ENCODE measurements at places on chromosomes 6 and 20.

DNA sequence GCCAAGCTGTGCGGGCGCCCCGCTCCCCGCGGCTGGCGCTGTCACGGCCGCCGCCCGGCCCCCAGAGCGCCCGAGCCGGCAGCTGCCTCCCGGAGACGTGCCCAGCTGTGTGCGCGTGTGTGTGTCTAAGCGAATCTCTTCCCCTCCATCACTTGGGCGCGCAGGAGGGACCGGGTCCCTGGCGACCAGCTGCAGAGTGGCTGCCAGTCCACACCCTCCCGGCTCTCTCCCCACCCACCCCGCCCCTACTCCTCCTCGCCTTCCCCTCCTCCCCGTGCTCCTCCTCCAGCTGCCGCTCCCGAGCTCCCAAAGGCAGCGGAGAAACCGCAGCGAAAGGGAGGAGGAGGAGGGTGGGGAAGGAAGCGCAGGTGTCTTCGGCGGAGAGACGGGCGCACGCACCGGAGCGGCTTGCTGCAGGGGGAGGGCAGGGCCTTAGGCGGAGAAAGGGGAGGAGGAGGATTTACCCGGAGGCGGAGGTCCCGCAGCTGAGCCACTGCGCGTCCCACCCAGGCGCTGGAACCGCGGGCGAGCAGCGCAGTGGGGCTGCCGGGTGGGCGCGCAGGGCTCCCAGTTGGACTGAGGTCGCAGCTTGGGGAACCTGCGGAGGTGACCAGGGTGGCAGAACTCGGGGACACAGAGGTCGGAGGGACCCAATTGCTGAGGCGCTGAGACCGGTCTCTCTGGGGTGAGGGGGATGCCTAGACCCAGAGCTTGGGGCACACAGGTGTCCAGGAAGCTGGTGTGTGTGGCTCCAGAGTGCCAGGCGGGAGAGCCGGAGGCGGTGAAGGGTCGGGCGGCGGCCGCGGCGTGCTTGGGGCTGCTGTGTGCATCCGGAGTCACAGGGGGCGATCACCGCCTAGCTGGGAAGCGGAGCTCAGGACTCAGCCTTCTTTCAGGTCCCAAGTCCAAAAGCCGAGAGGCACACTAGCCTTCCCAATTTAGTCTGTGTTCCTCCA is at the start of gene HS3ST5:
Gene HS3ST5 (minus strand): TSS at position 198 of the 956 bp plus-strand sequence. CDS start 280,178 bp downstream, outside the sequence.
- peak; percentile 85 for DNase-seq

DNA sequence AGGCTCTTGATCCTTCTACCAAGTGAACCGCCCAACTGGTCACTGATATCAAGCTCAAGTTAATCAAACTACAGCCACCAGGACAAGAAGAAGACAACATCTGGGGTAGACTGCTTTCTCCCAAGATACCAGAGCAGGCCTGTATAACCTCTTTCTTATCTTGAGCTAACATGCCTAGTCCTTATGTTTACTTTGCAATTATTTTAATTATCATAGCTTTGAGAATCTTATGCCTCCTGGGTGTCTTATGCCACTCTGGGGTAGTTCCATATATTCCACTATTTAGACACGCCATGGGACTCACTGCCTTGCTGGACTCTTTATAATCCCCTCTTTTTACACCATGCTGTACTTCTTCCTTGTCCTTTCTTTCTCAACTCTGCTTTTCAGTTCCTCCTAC is 41.5 kb upstream of the ECI2 start:
- no peak for DNase-seq

- DNase-seq = no peak
Observed at GRCh38 chr6:3948866-3949265, 99.7 kb downstream of the FAM50B start.

DNA sequence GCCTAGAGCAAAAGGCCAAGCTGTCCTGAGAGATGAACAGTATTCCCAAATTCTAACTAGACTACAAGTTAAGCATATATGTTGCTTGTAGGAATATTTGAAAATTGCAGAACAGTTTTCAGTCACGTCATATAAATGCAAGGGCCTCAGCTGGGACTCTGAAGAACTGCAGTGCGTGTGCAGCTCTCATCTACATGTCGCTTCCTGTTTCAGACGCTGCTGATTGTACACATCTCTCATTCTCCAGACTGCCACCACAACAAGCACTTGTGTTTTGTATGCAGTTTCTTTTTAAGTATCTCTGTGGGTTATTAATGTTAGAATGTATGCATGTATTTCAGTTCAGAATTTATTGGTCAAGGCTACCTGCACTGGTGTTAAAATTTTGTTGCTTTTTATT is 119.7 kb downstream of the MAP3K4 start:
- no peak for DNase-seq

DNA sequence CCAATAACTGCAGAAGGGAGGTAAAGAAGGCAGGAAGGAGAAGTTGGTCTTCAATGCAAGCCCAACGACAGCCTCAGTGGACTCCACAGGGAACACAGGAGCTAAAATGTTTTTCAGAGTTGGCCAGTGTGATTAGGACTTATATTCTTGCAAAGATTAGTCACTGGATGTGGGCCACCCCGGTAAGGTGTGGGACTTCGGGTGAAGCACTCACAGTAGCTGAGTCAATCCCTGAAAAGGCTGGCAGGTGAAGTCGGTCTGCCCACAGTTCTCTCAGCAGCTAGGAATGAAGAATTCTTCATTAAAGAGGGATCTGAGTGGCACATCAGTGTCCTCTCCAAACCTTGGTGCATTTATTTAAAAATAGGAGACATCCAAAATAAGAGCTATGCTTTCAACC is 94.8 kb downstream of the KLHL32 start:
- no peak for DNase-seq

GRCh38 chr6:44576132-44576631 is 188.7 kb downstream of the CDC5L start:
- DNase-seq = no peak

- DNase-seq = no peak
Observed at GRCh38 chr6:156045401-156046267, 590.0 kb upstream of the NOX3 start.

DNA sequence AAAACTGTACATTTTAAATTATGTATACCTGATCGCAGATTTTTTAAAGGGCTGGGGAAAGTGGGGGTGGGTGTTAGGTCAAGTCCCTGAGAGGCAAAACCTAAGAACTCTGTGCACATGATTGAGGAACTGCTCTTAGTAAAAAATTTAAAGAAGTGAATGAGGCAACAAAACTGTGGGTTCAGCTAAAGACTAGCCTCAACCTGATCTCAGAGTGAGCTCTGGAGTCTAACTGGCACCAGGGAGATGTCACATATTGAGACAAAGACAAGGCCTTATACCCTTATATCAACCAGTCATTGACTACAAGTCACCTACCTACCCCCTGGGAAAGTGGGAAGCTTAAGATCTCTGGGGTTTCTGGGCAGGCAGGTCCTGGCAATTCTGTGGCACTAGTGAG is 27.4 kb upstream of the RUNX2 start:
- DNase-seq = no peak

DNA sequence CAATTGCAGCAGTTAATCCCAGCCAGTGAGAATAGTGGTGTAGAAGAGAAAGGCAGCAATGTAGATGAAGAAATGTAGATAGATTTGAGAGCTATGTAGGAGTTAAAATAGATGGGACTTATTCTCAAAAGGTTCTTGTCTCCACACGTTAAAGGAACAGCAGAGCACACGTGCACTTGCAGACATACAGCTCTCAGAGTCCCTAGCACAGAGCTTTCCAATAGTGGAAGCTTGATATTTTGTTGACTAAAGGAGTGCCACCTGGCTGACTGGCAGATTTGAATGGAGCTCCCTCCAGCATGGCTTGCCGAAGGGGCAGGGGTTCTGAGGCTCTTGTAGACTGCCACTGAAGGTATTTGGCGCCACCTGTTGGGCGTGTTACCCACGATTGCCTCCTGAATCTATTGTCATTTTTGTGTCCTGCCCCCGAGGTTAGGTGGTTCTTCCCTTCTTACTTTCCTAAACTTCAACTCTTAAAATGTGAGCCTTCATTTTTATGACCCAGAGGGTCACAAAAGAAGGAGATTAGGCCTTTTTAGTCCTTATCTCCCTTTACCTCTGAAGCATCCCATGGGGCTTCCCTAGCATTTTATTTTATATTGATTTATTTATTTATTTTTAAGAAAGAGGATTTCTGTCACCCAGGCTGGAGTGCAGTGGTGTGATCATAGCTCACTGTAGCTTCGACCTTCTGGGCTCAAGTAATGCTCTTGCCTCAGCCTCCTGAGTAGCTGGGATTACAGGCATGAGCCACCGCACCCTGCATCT is 16.4 kb downstream of the BRD2 start:
- DNase-seq = peak; percentile 87

- DNase-seq = no peak
Observed at GRCh38 chr6:148521158-148521557, 178.5 kb downstream of the SASH1 start.

DNA sequence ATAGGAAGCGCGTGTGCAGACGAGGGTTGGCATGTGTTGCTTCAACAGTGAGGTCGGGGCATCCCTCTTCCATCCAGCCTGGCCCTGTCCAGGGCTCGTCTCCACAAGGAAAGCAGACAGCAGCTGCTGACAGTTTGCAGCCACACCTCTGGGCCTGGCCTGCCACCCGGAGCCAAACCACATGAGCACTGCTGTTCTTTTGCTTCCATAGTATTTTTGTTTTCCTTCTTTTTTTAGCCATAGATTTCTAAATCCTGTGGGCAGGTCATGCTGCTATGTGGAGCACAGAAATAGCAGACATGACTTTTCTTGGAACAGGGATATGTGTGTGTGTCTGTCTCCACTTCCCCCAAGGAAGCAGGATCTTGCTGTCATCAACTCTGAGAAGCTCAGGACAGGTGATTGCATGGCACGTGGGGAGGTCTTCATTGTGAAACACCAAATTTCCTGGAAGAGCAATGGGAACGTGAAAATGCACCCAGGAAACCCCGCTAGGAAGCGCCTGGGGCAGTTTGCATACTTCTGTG is 167.4 kb downstream of the DTNBP1 start:
- no peak for DNase-seq

- no peak for DNase-seq
Observed at GRCh38 chr6:87482366-87482765, 9.6 kb downstream of the SLC35A1 start.

GRCh38 chr20:49671433-49671832 is 42.2 kb downstream of the B4GALT5 start:
- DNase-seq = no peak

DNA sequence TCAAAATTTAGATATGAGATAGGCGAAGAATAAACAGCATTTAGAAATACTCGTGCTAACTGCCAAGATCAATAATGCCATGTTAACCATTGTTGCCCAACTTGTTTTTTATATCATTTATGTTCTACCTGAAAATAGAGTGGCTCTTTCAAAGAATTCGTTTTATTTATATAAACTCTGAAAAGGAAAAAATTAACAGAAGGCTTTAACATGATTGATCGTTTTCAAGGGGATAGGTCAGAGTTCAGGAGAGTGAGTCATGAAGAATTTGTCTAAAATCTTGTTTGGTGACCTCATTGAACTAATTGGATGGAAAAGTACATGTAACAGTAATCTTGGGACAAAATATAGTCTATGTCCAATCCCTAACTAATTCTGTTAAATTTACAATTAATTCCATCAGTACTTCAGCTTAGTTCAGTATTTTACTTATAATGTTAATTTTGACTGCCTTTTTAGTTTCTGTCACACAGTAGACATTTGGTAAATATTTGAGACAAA is 11.1 kb upstream of the ELOVL2 start:
- DNase-seq = no peak

DNA sequence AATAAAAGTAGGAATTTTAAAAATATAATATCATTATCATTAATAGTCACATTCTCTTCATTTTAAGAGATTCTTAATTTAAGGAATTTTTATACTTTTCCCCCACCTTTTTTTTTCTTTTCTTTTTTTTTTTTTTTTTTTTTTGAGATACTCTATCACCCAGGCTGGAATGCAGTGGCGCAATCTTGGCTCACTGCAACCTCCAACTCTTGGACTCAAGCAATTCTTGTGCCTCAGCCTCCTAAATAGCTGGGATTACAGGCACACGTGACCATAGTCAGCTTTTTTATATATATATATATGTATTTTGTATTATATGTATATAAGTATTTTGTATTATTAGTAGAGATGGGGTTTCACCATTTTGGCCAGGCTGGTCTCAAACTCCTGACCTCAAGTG is 457.7 kb downstream of the CDKAL1 start:
- no peak for DNase-seq
